SJSA1 (cell line): ENCODE measurements at places on chromosomes 6 and 20. TPM values are rescaled to one million over a fixed set of nuclear protein-coding genes. Genes with fewer than 3 reads are reported as not detected.

SFTA2 gene
- not detected in 2 replicates for total RNA-seq

HMGA1 gene
- 31.7 and 48.4 TPM in 2 replicates for total RNA-seq

GJA10 gene
- total RNA-seq: not detected in 2 replicates

APOBEC2 gene
- total RNA-seq: not detected in 2 replicates

ENPP3 gene
- total RNA-seq: 0.05 and 0.72 TPM in 2 replicates

DNA sequence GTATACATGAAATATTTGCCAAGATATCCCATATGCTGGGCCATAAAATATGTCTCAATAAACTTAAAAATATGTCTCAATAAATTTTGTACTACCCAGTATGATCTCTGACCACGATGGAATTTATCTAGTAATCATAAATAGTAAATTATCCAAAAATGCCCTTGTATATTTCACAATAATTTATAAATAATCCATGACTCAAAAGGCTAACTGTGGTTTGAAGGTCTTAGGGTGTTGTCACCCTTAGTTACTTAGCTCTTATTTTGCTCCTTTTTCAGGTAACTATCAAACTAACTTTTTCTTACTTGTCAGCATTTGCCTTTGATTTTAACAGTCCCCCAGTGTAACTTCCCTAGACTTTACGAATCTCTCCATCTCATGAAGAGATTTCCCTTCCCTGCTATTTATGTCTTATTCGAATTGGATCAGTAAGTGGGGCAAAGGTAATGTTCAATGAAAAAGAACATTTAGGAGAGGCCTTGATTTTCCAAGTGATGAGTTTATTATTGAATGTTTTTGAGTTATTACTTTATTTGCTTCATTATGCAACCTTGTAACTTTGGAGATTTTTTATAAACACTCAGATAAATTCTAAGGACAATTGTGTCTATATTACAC lies 109.0 kb upstream of the THBS2 start:
- no peak for DNase-seq

GRCh38 chr6:147509891-147510290 lies 1.4 kb downstream of the SAMD5 start:
- DNase-seq: peak; percentile 20

DNA sequence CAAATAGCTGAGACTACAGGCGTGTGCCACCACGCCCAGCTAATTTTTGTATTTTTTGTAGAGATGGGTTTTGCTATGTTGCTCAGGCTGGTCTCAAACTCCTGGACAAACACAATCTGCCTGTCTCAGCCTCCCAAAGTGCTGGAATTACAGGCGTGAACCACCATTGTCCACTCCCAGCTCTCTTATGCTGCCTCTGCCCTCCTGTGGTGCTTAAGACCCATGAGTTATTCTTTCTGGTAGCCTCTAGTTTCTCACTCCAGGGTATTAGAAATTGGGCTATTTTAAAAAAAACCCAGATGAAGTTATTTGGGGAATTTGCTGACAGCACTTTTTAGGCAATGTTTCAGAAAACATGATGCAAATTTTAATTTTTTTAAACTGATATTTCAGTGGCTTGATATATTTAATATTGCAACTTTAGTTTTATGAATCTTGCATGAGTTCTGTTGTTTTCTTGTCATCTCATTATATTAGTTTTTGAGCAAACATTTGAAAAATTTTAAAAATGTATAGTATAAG lies 114.0 kb upstream of the FOXO3 start:
- no peak for DNase-seq

- no peak for DNase-seq
These were observed 27.8 kb downstream of the SPATA2 start for GRCh38 chr20:49887251-49888211.
